Renal cortical epithelial cell (primary cell): ENCODE measurements at places on chromosomes 3 and 15.
A peak's percentile ranks its signal among the peaks of the same experiment; 100 is the strongest.

GRCh38 chr15:57566834-57567233 lies 24.9 kb upstream of the MYZAP start:
- no peak for DNase-seq

DNA sequence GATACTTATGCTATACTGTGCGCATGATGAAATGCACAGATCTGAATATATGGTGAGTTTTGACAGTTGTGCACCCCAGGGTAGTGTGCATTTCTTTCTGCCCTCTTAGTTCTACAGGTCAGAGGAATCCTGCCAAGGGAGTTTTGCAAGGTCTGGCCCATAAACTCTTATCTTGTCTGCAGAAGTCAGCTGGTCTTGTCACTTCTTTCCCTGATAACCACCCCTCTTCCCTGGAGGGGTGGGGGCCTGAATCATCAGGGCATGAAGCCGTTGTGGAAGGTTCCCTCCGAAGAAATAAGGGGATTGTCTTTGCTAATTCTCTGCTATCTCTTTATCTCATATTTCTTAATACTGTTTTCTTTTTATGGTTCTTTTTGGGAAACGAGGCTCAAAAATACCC lies 30.4 kb downstream of the TRIM71 start:
- DNase-seq: no peak

GRCh38 chr3:45488591-45488990 lies 100.2 kb downstream of the LARS2 start:
- DNase-seq: no peak

DNA sequence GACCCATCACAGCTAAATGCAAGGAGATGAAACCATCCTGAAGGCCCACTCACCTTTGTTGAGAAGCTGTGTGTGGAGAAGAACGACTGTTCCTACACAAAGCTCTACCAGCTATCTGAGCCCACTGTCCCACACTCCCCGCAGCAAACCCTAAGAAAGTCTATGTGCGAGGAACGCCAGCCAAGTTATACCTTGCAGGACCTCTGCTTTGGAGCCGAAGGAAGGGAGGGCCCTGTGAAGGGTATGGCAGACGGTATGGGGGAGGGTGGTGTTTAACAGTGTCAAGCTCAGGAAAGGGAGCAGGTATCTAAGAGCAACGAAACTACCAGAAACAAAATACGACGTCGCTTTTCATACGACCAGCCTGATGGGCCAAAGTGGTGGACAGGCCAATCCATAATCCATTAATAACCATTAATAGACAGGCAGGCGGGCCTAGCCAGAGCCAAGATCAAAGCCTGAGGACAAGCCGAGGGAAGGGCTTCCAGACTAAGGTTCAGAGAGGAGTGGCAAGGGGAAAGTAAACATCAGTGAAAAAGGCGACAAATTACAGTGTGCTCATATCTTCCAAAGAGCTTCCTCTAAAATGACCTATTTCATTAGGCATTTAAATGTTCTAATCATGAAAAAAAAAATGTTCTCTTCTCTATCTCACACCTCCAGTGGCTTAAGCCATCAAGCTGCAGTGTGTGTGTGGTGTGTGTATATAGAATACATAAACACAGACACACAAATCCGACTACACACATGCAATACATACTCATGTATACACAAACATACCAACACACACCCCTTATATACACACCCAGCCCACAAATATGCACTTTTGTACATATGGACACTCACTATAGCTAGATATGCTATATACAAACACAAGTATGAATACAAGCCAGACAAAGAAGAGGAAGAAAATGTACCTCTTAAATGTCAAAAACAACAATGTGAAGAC lies 43.9 kb downstream of the PTPN23 start:
- no peak for DNase-seq

DNA sequence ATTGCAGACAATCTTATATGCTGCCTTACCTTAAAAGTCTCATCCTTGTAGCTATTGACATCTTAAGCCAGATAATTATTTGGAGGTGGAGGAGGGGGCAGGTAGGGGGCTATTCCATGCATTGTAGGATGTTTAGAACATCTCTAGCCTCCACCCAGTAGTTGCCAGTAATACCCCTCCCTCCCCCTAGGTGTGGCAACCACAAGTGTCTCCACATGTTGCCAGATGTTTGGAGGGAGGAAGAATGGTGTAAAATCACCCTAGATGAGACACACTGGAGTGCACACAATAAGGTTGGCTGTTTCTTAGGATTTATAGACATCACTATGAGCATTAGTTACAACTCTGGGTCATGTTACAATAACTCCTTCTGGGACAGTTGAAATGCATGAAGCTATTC lies 27.4 kb downstream of the GORASP1 start:
- no peak for DNase-seq

- no peak for DNase-seq
Measured at GRCh38 chr15:31080591-31081014, 20.9 kb downstream of the TRPM1 start.

DNA sequence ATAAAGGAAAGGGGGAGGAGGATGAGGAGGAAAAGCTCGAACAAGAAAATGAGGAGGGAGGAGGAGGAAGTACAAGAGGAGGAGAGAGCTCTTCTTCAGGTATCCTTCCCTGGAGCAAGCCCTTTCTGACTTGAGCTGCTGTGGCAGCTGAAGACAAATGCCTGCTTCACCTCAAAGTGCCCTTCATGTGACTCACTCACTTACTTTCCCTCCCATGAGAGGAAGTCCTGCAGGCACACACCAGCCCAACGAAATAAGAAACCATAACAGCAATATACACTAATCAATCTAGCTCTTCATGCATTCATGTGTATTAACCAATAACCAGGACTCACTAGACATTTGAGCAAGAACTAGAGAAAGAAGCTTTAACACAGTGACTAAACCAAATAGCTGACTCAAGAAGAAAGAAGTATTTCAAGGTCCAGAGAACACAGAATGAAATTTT lies 251.9 kb downstream of the IGSF11 start:
- peak; percentile 53 for DNase-seq

DNA sequence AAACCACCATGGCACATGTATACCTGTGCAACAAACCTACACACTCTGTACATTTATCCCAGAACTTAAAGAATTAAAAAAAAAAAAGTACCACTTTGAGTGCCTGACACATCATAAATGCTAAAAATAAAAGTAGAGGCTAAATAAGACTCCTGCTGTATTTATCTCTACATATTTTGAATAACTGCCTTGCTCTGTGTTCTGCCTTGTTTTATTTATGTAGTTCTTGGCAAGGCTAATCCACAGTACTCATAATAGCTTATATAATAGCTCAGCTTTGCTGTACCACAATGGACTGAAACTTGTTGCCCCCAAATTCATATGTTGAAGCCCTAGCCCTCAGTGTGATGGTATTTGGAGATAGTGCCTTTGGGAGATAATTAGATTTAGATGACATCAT lies 95.4 kb upstream of the ADAMTS9 start:
- no peak for DNase-seq

- DNase-seq: peak; percentile 49
Measured at GRCh38 chr15:67762610-67763368, 62.5 kb upstream of the SKOR1 start.

DNA sequence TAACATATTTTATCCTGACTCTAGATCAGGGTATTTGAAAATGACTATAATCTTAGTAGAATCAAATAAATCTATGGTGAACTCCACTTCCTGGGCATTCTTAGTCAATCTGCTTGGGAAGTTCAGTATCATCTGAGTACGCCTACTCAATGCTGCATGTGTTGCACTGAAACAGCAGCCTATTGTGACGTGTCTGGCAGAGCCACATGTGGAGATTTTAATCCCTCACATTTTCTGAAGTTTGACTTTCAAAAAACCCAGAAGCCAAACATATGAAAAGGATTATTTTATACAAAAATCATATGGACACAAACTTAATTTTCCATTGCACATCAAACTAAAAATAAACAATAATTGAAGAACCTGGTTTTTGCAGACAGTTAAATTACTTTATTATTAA lies 798.3 kb downstream of the ROBO1 start:
- DNase-seq: no peak

GRCh38 chr15:36079021-36079420 lies 500.4 kb upstream of the CDIN1 start:
- peak; percentile 64 for DNase-seq

GRCh38 chr3:23762214-23762613 lies 43.5 kb upstream of the UBE2E1 start:
- no peak for DNase-seq

- DNase-seq: no peak
Measured at GRCh38 chr15:89412905-89413411, 78.3 kb upstream of the POLG start.

GRCh38 chr3:51734572-51734907 lies 27.7 kb downstream of the GRM2 start:
- DNase-seq: no peak

- DNase-seq: peak; percentile 44
Measured at GRCh38 chr15:33735637-33736247, 232.6 kb upstream of the CHRM5 start.

DNA sequence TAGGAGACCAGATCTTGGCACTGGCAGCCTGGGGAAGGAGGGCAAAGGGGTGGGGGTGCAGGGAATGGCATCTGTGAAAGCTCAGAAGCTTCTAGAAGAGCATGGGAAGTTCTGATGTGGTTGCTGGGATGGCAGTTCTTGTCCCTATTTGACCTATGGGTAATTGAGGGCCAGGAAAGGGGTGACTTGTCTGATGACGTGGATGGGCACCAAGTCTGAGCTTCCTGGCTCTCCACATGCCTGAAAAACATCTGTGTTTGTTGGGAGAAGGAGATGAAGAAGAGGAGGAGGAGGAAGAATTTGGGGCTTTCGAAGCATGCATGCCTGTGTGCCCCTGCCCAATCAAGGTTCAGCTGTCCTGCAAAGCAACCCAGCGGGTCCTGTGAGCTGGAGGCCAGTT lies 158.8 kb downstream of the SMAD6 start:
- DNase-seq: no peak

- no peak for DNase-seq
Measured at GRCh38 chr3:11878837-11879236, 32.2 kb upstream of the TAMM41 start.

- DNase-seq: no peak
Measured at GRCh38 chr3:194078045-194078821, 57.7 kb upstream of the HES1 start.

GRCh38 chr3:152595975-152596821 lies 238.7 kb upstream of the P2RY1 start:
- peak; percentile 79 for DNase-seq

DNA sequence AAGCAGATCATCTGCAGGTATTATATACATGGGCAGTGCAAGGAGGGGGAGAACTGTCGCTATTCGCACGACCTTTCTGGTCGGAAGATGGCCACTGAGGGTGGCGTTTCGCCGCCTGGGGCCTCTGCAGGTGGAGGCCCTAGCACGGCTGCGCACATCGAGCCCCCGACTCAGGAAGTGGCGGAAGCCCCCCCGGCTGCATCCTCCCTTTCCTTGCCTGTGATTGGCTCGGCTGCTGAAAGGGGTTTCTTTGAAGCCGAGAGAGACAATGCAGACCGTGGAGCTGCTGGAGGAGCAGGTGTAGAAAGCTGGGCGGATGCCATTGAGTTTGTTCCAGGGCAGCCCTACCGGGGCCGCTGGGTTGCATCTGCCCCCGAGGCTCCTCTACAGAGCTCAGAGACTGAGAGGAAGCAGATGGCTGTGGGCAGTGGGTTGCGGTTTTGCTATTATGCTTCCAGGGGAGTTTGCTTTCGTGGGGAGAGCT lies 639 bp downstream of the MKRN3 start:
- DNase-seq: no peak

- DNase-seq: no peak
Measured at GRCh38 chr3:10530241-10530640, 24.9 kb upstream of the ATP2B2 start.

DNA sequence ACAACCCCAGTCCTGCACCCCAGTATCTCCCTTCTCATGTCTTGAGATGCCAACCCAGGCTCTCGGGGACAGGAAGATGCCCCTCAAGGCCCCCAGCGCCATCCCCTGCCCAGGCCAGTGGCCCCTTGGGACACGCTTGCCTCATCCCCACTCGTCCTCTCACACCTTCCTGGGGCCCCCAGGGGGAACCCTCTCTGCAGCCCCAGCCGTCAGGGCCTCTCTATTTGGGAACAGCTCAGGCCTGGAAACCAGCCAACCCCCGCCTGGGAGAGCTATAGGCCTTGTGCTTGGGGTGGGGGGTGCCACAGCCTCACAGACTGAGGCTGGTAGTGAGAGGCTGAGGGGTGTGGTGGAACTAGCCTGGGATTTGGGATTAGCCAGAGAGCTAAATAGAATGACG lies 7.8 kb downstream of the LINGO1 start:
- DNase-seq: no peak

DNA sequence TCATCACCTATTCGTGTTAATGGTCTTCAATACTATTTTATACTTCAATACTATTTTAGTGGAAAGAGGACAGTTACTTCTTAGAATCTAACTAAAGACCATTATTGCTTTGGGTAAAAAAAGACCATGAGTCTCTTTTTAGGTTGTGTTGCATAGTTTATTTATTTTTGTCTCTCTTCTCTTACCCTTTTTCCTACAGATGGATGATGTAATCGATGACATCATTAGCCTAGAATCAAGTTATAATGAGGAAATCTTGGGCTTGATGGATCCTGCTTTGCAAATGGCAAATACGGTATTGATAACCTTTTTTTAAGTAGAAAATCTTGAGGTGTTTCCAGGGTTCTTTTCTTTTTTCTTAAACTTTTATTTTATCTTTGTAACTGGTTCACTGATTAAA lies 58.5 kb upstream of the SAMMSON start:
- peak; percentile 13 for DNase-seq

DNA sequence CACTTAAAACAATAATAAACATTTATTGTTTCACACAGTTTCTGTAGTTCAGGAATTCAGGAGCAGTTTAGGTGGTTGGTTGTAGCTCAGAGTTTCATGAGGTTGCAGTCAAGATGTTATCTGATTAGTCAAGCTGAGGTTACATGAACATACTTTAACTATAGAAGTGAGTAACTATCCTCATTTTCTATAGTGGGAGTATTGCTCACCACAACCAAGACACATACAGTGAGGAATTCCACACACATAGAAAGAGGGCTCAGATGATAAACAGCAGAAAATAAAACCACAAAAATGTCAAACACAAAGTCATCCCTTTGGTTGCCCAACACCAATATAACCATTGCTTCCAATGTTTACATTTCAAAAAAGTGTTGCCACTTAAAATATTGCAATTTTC lies 13.6 kb downstream of the SCN11A start:
- peak; percentile 41 for DNase-seq

- DNase-seq: no peak
Measured at GRCh38 chr3:63911509-63911872, 692 bp downstream of the SCAANT1 start.

DNA sequence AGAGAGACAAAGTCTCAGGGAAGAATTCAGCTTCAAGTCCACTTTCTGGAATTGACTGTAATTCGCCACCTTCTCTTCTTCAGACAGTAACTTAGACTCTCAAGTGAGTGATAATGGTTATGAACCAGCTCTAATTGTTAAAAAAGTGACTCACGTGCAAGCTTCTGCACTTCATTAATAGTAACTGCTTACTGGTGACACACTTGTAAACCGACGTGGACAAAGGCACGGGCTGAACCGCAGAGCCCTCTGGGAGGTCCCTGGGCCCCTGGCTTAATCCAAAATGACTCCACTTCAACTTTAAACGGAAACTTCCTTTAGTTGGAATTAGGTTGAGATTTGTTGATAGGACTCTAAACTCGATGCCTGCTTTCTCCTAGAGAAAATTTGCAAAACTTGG lies 17.0 kb downstream of the MUC4 start:
- no peak for DNase-seq
